ENCODE measurements at places on chromosomes 1 and 21. TPM values are rescaled to one million over a fixed set of nuclear protein-coding genes. Genes with fewer than 3 reads are reported as not detected.

DNA sequence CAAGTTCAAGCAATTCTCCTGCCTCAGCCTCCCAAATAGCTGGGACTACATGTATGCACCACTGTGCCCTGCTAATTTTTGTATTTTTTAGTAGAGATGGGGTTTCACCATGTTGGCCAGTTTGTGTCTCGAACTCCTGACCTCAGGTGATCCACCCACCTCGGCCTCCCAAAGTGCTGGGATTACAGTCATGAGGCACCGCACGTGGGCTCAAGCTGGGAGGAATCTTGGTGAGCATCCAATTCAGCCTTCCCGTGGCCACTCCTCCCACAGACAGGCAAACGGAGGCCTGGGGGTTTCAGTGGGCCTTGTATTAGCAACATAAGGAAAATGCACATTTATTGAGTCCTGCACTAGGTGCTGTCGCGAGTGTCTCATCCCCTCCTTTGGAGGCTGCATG lies 24.5 kb upstream of the VWA5B1 start:
- no peak for DNase-seq

- DNase-seq, result no peak
Measured at GRCh38 chr1:64584479-64584878, 114.5 kb downstream of the CACHD1 start.

DNA sequence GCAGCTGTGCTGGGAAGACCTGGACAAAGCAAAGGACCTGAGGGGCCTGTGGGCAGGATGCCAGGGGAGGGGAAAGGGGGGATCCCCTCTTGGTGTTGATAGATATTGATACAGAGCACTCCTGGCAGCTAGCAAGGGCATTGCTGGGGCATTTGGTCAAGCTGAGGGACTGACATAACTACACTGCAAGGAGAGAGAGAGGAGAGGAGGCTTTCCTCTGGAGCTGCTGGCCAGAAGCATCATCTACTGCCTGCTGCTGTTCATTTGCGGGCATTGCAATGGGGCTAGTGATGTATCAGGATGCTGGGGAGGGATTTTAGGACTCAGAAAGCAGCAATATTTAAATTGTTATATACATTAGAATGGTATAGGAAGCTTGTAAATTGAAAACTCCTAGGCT lies 142.0 kb downstream of the ZNF648 start:
- DNase-seq, result no peak

GRCh38 chr1:6850537-6850936 lies 65.3 kb downstream of the CAMTA1 start:
- DNase-seq, result no peak

GRCh38 chr1:240712014-240712731 lies 100.2 kb upstream of the GREM2 start:
- no peak for DNase-seq

GRCh38 chr1:11147197-11147770 lies 41.9 kb upstream of the ANGPTL7 start:
- DNase-seq, result no peak

TCP10L gene
- total RNA-seq, result 0.71 TPM

Data from activated CD4-positive, alpha-beta T cell treated with anti-CD3 and anti-CD28 coated beads, Interleukin-2, amount 10 ng/mL, durations not matched to agents 7 days and 5 days (primary cell).